ENCODE measurements at places on chromosomes 7 and 10.
A peak's percentile ranks its signal among the peaks of the same experiment; 100 is the strongest.

DNA sequence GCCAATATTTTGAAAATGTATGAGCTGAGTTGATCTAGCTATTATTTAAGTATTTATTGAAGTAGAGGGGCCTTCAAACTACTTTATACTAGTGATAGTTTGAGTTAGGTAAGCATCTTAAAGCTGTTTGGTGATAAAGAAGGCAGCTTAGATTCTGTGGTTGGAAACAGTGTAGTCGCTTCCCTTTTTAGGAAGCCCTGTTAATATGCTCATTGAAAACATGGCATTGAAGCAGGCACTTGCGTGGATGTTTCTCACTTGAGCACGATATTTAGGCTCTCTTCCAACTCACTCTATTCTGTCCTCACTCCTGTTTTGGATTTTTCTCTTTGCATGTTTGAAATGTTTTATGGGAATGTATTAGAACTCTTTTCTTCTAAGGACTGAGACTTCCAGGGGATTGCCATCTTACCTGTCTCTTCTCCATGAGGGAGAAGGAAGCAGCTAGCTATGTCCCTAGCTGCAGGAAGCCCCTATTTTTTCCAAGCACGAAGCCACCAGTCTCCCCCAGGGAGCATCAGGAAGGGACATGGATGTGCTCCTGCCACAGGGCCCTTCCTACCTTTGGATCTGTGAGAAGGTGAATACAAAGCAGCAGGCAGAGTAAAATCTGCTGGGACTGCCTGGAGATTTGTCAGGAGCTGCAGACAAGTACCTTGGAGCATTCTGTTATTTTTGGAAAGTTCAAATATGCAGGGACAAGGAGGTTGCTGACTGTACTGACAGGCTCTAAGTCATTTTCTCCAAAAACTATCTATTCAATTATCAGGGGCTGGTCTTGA is 22.0 kb upstream of the BMPR1A start:
- peak; percentile 9 for DNase-seq

DNA sequence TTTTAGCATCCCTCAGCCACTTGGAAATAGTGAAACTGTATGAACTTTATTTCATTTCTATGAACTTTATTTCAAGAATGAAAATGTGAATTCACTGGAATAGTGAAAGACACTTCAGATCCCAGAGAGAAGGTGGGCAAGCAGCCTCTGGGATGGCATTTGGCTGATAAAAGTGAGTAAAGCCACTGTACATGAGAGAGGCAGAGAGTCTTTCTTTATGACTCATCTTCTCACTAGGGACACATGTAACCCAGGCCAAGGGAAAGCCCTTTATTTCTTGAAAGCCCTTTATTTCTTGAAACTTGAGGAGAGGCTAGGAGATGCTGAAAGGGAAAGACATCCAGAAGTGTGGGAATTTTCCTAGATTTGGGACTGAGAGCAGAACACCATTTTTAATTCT is 148.9 kb upstream of the SMIM30 start:
- no peak for DNase-seq

GRCh38 chr10:22854935-22855421 is 72.9 kb upstream of the ARMC3 start:
- DNase-seq: no peak

DNA sequence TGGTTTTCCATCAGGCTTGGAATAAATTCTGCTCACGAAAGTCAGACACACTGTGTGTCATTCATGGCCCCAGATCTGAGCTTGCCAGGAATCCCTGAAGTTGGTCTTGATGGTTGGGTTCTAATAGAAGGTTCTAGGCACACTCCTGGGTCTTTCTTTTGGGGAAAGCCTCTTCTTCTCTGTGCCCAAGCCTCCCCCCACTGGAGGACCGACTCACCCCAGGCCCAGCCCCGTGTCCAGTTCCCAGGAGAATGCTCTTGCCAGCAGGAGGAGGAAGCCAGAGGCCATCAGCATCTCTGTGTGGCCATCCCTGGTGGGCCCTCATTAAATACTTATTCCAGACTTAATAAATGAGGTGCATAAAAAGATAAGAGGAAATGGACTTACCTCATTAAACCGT is 548.0 kb downstream of the TCERG1L start:
- DNase-seq: peak; percentile 9

GRCh38 chr7:17434191-17434590 is 135.7 kb downstream of the AHR start:
- DNase-seq: no peak

DNA sequence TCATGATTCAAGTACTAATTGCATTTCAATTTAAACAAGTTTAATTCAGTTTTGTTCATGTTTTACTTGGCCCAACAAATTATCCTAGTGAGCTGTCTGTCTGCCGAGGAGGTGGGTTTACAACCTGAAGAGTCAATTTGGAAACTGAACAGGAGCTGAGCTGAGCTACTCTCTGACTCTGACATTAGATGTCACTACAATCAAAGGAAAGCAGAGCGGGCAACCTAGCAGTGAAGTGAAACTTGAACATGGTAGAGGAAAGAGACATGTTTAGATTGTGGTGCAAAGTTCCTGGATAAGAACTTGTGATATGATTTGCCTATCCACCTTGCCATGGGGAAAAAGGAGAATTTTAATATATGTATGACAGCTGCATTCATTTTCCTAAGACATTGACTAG is 9.6 kb upstream of the AGR3 start:
- DNase-seq: no peak

- peak; percentile 58 for DNase-seq
Observed at GRCh38 chr10:74824900-74825370, 1.5 kb upstream of the KAT6B start.

GRCh38 chr10:124345521-124345920 is 73.2 kb downstream of the OAT start:
- no peak for DNase-seq

DNA sequence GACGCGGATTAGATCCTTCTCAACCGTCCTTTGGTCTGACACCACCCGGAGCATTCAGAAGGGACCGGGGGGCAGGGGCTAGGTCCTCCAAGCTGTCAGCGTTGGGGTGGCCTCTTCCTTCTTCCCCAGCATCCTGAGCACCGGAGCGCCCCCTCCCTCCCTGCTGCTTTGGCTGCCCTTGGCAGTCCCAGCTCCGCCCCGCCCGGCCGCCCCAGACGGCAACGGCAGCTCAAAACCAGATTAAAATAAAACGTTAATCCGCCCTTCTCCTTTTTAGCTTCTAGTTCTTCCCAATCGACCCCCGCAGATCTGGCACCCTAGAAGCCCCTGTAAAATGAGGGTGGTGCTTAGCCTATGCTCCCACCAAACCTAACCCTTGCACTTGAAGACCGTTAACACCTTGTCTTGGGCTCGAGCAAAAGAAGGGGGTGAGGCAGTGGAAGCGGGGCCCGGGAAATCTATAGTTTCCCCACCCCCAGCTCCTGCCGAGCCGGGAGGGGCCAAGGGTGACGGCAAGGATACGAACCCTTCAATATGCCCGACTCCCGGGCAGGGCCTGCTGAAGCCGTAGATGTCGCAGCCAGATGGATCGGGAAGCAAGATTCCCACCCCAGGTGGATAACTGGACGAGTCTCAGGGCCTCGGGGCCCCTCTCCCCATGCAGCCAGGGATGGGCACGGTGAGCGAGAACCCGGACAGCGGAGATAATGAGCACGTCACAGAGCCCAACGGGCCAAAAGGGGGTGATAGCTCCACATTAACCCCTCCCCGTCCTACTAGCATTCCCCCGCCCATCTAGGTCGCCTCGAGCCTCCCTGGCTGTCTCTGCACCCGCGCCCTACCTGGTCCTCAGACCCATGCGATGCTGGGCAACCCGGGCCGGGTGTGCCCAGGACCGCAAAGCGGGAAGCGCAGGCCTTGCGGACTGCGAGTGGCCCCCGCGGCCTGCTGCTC is 169.7 kb downstream of the NRF1 start:
- DNase-seq: no peak

DNA sequence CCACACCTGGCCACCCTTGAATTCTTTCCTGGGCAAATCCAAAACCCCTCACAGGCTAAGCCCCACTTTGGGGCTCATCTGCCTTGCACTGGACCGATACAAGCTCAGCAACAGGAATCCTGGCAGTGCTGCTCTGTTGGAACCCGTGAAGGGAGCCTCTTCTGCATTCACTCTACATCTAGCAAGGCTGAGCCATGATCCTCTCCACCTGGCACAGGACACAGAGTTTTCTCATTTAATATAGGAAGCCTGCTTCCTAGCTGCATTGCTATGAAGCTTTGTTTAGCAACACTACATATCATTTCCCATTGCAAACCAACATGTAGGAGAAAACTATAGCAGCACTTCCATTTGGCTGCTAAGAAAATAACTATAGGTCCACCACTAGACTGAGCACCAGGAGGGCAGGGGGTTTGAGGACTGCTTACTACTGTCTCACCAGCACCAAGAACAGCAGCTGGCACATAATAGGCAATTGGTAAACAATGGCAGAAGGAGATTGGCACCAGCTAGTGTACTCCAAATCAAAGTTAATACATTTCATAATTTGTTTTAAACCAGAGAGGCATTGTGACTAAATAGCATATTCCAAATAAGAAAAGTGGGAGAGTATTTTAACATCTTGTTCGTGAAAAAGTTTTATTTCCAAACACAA is 56.1 kb downstream of the CPVL start:
- DNase-seq: no peak

DNA sequence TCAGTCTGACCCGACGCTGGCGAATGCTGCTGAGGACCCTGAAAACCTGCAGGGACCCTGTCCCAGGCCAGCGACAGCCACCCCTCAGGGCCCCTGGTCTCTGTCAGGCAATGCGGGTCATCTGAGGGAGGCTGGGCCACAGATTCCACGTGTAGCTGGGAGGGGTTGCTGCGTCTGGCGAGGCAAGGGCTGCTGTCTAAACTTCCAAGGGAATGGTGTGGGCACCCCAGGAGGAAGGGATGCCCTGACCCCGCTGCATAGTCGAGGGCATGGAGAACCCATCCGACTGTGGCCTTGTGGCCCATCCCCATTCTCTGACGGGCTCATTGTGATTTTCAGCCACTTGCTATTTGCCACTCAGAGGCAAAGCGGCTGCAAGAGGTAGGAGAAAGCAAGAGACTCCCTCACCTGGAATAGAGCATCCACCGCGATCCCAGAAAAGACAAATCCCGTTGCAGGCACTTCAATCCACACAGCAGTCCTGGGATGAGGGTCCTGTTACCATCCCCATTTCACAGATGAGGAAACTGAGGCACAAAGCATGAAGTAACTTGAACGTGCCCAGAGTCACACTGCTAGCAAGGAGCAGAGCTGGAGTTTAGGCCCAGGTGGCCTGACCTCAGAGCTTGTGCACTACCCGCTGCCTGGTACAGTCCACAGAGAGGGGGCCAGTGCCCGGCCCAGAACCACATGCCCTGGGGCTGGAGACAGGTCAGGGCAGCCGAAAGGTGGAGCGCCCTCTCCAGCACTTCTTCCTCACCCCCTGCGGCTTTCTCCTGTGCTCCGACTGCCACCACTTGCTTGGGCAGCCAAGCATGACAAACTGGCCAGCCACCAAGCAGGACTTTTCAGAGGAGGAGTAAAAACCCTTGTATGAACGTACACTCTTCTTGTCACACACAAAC is 163.8 kb upstream of the KLF14 start:
- no peak for DNase-seq

GRCh38 chr7:102916881-102917280 is 4.1 kb downstream of the LRRC17 start:
- no peak for DNase-seq

- DNase-seq: peak; percentile 13
Observed at GRCh38 chr7:31687024-31687748, at the start of gene PPP1R17. PPP1R17 (plus strand) TSS chr7:31687215; CDS start chr7:31692442, 5,227 bp downstream.

All from posterior cingulate gyrus (tissue), 11 donors.